ENCODE measurements at places on chromosomes 12 and 14.

GRCh38 chr12:48716168-48716492 lies 377 bp downstream of the CCNT1 start:
- no peak for DNase-seq

- no peak for DNase-seq
Measured at GRCh38 chr12:127823801-127824200, 443.2 kb upstream of the TMEM132C start.

DNA sequence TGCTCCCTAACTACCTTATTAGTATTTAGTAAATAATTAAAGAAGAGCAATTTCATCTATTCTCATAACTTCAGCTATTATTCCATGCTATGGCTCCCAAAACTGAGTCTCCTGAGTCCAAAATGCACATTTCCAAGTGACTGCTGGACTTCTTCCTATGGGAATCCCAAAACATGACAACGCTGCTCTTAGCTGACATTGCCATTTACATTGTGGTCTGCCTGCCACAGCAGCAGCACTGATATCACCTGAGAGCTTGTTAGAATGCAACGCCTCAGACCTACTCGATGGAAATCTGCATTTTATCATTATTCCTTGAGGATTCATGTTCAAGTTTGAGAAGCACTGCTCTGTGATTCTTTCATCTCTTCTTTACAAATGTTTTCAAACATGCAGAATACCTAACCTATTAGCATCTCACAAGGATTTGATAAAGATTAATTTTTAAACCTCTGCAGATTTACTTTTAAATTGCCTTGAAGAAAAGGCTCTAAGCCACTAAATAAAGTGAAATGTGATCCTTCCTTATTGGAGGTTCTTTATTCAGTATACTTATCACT lies 77.7 kb downstream of the SEC23A start:
- DNase-seq: no peak

GRCh38 chr14:26917086-26917485 lies 319.3 kb upstream of the NOVA1 start:
- DNase-seq: no peak

- no peak for DNase-seq
Measured at GRCh38 chr12:112063273-112063672, 45.3 kb downstream of the NAA25 start.

DNA sequence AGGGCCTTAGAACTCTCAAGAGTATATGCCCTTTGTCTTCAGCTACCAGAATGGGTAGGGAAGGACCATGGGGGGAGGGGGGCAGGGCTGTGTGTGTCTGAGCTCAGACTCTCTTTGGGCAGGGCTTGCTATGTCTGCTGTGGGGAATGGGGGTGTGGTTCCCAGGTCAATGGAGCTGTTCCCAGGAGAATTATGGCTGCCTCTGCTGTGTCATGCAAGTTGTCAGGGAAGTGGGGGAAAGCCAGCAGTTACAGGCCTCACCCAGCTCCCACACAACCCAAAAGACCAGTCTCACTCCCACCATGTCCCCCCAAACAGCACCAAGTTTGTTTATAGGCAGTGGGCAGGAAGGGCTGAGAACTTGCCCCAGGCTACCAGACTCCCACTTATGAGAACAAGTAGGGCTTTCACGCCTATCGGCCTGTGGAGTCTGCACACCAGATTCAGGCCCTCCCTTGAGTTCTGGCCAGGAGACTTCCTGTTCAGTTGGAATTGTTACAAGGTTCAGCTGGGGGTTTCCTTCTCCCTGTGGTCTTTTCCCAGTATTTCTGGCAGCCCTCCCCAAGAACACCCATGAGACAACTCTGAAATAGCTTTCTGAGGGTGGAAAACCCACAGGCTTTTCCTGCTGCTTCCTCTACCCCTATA lies 6.1 kb upstream of the SERPINA11 start:
- DNase-seq: no peak

- no peak for DNase-seq
Measured at GRCh38 chr14:99143126-99143525, 128.9 kb downstream of the BCL11B start.

GRCh38 chr12:87728931-87729593 lies 300.1 kb downstream of the C12orf50 start:
- DNase-seq: no peak

GRCh38 chr14:42541535-42542001 lies 934.9 kb downstream of the LRFN5 start:
- DNase-seq: no peak

DNA sequence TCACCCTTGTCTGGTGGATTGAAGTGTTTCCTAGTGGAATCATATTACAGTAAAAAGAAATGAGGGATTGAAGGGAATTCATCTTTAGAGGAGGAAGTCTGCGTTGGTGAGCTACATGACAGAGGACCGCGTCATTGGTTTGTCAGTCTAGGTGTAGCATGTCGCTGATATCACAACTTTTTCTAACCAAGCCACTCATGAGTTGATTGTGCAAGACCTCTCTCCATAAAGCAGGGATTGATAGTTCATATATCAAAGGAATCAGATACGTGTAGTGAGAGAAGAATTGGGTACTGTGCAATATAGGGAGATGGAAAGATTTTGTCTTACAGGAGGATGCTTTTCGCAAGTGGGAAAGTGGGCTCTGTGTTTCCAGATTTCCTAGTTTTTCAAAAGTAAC lies 3.0 kb upstream of the FBXO33 start:
- DNase-seq: no peak

- no peak for DNase-seq
Measured at GRCh38 chr12:62285284-62285683, 25.1 kb downstream of the USP15 start.

DNA sequence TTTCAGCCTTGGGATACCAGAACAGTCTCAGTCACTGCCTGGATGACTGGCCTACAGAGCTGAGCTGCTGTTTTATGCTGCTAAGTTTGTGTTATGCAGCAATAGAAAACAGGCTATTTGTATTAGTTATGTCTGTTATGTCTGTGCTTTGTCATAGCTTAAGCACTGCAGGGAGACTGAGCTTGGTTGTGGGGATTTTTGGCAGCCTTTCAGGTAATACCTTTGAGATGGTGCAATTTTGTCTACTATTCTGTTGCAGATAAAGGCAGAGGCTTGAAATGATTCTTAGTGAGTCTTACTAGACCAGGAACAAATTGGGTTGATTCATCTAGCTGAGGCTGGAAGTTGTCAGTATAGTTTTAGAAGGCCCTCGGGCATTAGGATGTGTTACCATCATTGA lies 201.3 kb upstream of the RBM19 start:
- DNase-seq: no peak

GRCh38 chr12:53603804-53604203 lies 22.4 kb downstream of the ATF7 start:
- no peak for DNase-seq

DNA sequence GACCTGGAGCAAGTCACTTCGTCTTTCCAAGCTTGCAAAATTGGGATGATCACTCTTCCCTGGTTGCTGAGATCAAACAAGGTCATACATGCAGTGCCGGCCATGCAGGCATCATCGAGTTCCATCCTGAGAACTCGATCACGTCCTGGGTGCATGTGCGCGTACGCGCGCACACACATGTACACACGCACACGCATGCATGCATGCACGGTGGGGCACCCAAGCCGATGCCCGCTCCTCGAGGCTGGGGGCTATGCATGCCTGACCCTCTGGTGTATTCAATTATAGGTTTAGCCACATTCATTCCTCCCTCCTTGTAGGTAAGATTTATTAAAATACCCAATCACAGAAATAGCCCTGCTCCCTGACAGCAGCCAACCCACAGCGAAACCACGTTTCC lies 26.0 kb downstream of the MMAB start:
- no peak for DNase-seq

GRCh38 chr12:30811966-30812365 lies 57.2 kb upstream of the CAPRIN2 start:
- no peak for DNase-seq

DNA sequence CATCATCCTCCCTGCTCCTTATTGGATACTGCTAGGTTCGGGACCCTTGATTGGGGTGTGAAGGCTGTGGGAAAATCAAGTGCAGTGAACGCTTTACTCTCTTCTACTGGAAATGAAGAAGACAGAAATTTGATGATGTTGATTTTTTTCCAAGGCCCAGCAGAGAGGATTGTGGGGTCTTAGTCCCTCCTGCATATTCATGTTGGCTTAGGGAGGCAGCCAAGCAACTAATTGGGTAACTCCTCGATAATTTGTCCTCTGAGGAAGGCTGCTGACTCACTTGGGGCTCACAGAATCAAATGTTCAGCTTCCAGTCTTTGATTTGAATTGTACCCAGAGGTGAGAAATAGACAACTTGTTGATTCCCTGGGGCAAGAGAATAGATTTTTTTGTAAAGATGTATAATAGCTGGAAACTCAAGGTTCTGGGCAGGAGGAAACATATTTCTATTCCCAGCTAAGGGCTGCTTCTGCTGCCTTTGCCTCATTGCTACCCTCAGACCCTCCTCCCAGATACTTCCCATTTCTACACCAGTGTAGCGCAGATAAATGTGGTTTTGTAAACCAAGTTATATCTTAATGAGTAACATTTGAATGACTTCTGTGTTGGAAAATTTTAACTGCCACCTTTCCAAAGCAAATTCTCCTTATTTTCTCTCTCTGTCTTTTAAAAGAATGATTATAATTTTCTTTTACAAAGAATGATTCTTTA lies 21.7 kb downstream of the NEUROD4 start:
- DNase-seq: no peak

DNA sequence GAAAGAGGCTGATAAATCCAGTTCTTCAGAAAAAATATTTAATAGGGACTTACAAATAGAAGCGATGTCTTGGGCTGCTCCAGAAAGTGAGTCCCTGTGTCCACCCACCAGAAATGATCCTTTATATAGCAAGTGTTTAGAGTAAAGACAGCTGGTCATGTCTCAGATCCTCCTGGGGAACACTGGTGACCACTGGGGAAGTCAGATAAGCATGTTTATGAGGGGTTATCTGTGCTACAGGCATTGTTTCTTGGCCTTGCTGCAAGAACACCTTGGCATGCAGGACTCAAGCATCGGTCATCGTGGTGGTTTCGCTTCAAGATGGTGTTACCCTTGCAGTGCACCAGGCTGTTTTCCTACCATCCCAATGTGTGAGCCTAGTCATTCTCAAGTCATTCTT lies 27.2 kb downstream of the CPM start:
- DNase-seq: no peak

DNA sequence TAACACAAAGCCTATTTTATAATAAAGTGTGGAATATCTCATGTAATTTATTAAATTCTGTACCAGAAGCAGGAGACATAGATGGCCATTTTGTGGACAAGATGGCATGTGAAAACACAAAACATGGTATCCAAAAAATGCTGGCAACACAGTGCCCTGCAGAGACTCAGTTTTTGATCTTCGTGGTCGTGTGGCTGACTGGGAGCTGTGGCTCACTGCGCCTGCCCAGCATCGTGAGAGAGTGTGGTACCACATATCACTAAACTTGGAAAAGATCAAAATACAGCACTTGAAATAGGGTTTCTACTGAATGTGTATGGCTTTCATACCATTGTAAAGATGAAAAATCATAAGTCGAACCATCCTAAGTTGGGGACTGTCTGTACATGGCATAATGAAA lies 43.0 kb upstream of the MANSC4 start:
- DNase-seq: no peak

DNA sequence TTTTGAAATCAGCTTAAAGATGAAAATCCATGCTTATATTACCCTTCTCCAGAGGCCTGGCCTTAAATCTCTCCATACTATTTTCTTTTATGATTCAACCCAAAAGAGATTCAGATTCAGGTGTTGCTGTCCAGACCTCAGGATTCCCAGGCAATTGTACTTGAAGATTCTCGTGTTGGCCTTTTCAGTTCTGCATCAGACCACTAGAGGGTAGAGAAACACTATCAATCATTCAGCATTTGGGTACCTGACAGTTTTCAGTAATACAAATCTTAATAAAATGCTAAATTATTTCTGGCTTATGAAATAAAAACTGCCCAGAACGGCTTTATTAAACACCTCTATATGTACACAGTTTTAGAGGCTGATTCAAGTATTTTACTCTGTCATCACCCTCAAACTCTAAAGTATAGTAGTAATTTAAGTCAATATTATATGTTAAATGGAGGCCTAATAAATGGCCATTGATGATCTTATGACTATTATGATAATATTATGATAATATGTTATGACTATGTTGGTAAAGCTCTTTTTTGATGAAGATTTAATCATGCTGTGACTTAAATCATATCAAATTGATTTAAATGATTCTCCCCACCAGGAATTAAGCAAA lies 301.1 kb downstream of the DUSP6 start:
- DNase-seq: no peak

GRCh38 chr12:94763462-94763861 lies 113.1 kb upstream of the TMCC3 start:
- no peak for DNase-seq

DNA sequence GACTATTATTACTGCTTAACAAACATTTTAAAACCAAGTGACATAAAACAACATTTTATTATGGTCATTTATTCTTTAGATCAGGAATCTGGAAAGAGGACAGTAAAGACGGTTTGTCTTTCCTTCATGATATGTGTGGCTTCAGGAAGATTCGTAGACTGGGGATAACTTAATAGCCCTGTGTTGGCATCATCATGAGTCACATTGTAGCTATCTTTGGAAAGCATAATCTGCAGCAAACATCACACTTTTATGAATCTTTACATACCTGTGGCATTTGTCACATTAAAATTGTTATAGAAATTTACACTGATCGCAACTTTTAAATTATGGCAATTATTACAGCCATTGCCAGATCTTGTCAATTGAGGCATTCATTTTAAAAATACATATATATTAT lies 397.1 kb downstream of the NOVA1 start:
- DNase-seq: no peak

GRCh38 chr14:102969060-102969791 lies 46.8 kb downstream of the AMN start:
- no peak for DNase-seq

GRCh38 chr14:24279301-24280186 lies 8.1 kb upstream of the RABGGTA start:
- DNase-seq: no peak

DNA sequence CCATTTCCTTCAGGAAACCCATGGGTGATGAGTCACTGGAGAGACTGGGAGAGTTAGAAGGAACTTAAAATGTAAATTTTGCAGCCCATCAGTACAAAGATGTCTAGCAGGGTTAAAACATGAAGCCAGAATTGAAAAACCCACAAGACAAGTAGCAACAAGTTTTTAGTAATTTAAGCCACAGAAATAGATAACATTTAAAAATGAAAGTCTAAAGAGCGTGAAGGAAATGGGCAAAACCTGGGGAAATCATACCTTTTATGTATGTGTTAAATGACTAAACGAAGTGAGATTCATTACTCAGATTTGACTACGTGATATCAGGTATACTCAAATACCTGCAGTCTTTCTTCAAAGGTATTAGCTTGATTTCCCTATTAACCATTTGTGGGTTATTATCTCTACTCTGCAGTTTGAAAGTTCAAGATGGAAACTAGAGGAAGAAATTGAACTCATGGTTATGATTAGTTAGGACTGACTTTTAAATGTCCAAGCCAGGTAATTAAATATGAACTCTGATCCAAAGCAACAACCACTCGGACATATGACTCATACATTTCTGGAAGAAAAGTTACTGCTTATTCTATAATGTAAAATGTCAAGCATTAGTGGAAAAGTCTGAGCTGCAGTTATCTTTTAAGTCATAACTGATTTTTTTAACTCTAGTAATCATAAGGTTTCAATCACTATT lies 84.1 kb downstream of the ITPR2 start:
- DNase-seq: no peak

GRCh38 chr12:106974511-106974910 lies 12.4 kb downstream of the MTERF2 start:
- DNase-seq: no peak

- DNase-seq: no peak
Measured at GRCh38 chr14:80977221-80977620, 21.8 kb downstream of the TSHR start.
